ENCODE measurements at places on chromosomes 2 and 18. TPM values are rescaled to one million over a fixed set of nuclear protein-coding genes. Genes with fewer than 3 reads are reported as not detected.

Gene SMYD1
- total RNA-seq: 169 TPM

- DNase-seq: no peak
These were observed 497.2 kb upstream of the PIK3C3 start for GRCh38 chr18:41457765-41458326.

Gene SERPINB13
- not detected for total RNA-seq

Gene UGT1A10
- not detected for total RNA-seq

Gene IL18R1
- total RNA-seq: 0.98 TPM

Gene CNDP1
- 0.13 TPM for total RNA-seq

DNA sequence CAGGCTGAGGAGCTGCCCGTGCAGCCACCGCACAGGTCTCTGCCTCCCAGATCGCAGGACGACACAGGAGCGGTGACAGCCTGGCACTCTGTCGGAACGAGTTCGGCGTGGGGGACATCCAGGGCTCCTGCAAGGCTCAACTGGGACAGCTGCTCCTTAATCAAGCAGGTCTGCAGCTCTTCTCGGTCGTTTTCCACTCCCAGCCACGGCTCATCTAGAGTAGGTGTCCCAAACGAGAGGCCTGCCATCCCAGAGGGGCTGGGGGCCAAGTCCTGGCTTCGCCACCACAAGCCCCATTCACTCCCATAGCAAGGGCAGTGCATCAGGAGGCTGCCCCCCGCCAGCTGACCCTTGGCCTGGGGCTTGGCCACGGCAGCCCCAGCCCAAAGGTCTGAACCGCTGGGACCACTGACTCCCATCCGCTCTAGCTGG is 22.5 kb downstream of the PASK start:
- no peak for DNase-seq
